CD4-positive, alpha-beta T cell treated with Interleukin-15 for 1 hour (primary cell): ENCODE measurements at places on chromosomes 5 and 9.

GRCh38 chr9:99286536-99286935, 64.5 kb downstream of the SEC61B start:
- DNase-seq, result no peak

DNA sequence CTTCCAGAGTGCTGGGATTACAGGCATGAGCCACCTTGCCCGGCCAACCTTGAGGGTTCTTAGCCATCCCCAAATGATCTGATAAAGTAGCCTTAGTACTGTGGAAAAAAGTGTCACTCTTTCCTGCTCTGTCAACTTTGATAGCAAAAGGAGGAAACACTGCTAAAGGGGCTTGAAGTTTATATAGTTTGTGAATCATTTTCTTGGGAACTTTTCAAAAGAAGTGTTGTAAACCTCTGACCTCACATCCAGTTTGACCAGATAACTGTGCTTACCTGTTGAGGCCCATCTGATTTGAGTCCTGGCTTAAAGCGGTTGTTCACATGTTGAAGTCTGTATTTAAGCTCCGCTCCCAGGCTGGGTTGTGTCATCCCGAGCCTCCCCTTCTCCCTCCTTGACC, 303.3 kb downstream of the DOCK8 start:
- no peak for DNase-seq

- no peak for DNase-seq
Observed at GRCh38 chr5:52603778-52604554, 183.8 kb upstream of the ITGA1 start.

DNA sequence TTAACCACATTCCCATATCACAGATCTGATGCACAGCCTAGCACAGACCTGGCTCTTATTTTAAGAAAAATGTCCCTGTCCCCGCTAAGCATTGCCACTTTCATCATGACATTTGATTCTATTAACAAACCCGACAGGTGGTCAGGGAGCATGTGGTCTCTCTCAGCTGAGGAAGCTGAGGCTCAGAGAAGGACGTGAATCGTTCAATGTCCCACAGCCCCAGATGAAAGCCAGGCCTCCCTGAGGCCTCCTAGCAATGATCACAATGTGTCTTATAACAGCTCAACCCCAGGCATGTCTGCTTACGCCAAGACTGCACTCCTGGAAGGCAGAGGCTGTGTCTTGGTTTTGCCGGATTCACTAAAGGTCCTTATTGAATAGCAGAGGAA, 10.4 kb upstream of the CRB2 start:
- DNase-seq, result no peak

- DNase-seq, result no peak
Observed at GRCh38 chr5:177387405-177387804, 3.2 kb downstream of the SLC34A1 start.

- DNase-seq, result no peak
Observed at GRCh38 chr5:31095796-31096195, 97.7 kb upstream of the CDH6 start.

- DNase-seq, result no peak
Observed at GRCh38 chr5:66669862-66670195, 73.6 kb downstream of the MAST4 start.

GRCh38 chr9:6894135-6894534, 136.4 kb downstream of the KDM4C start:
- DNase-seq, result no peak

- DNase-seq, result no peak
Observed at GRCh38 chr5:96410013-96410412, 23.0 kb downstream of the PCSK1 start.

GRCh38 chr5:52150501-52150900, 637.2 kb upstream of the ITGA1 start:
- DNase-seq, result no peak

DNA sequence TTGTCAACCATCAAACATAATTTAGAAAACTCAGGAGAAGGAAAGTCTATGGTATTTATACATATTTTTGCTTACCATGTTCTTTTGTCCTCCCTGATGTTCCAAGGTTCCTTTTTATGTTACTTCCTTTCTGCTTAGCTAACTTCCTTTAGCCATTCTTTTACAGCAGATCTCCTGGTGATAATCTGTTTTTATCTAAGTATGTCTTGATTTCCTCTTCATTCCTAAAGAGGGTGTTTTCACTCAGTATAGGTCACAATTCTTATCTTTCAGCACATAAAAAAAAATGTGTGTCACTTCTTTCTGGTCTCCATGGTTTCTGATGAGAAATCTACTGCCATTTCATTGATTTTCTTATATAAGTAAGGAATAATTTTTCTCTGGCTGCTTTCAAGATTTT, 384.4 kb upstream of the PDE4D start:
- no peak for DNase-seq

DNA sequence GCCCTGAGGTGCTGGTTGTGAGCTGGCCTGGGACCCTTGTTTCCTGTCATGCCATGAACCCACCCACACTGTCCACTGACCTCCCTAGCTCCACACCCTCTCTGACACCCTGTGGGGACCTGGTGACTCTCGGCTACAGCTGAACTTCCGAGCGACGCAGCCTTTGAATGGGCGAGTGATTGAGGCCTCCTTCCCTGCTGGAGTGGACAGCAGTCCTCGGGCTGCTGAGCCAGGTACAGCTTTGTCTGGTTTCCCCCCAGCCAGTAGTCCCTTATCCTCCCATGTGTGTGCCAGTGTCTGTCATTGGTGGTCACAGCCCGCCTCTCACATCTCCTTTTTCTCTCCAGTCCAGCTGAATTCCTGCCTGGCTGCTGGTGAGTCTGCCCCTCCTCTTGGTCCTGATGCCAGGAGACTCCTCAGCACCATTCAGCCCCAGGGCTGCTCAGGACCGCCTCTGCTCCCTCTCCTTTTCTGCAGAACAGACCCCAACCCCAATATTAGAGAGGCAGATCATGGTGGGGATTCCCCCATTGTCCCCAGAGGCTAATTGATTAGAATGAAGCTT, 6.1 kb downstream of the CA9 start:
- no peak for DNase-seq

DNA sequence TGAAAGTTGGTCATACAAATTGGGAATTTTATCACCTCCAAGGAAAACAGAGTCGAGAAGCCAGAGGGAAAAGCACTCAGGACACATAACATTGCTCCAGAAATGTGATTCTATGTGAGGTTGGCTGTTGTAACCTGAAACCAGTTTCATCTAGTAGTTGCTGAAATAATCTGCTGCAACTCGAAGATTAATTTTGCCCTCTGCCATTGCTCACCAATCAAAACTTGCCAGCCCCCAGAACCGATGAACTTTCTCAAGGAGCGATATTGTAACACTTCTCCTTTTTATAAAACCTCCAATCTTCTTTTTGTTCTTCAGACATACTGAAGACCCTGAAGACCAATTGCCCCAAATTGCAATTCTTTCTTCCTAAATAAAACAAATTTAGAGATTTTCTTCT, 31.1 kb downstream of the C5orf58 start:
- DNase-seq, result no peak
